Right atrium auricular region (tissue), 2 donors: ENCODE measurements at places on chromosomes 1 and 21.

GRCh38 chr1:11026052-11026451, 13.6 kb downstream of the TARDBP start:
- no peak overlapping the region for H3K4me3 ChIP-seq
- no peaks in the 10 kb centered on the region for H3K27me3 ChIP-seq
- peaks cover 68% of the 10 kb centered on the region for H3K36me3 ChIP-seq
- H3K27ac ChIP-seq = no peak overlapping the region

- H3K27me3 ChIP-seq = no peaks in the 10 kb centered on the region
- no peak overlapping the region for H3K4me3 ChIP-seq
- H3K36me3 ChIP-seq = no peaks in the 10 kb centered on the region
These were observed 40.3 kb downstream of the RGS5 start for GRCh38 chr1:163162381-163162914.

GRCh38 chr1:161391611-161392010, 23.9 kb upstream of the CFAP126 start:
- H3K27ac ChIP-seq = no peak overlapping the region
- H3K27me3 ChIP-seq = no peaks in the 10 kb centered on the region
- no peak for DNase-seq
- H3K4me3 ChIP-seq = no peak overlapping the region
- H3K4me1 ChIP-seq = no peaks in the 10 kb centered on the region

DNA sequence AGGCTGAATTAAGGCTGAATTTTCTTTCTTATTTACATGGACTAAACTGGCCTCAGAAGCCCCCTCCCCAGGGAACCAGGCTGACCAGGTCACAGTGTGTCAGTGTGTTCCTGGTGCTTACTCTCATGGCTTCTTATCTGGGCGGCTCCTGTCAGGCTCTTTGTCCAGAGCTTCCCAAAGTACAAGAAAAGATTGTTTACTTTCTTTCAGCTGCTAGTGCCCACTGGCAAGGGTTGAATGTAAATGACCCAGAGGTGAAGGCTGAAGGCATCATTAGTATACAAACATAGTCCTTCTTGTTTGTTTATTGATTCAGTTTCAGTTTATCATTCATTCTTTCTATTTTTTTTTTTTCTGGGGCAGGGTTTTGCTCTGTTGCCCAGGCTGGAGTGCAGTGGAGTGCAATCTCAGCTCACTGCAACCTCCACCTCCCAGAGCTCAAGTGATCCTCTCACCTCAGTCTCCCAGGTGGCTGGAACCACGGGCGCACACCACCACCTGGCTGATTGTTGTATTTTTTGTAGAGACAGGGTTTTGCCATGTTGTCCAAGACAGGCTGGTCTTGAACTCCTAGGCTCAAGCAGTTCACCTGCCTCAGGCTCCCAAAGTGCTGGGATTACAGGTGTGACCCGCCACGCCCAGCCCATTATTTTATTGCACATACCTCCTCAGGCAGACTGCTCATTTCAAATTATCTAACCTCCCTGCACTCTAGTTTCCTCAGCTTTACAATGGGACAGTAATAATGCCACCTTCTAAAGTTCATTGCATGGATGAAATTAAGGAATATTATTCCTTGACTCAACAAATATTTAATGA, 9.8 kb upstream of the KDM4A start:
- no peaks in the 10 kb centered on the region for H3K36me3 ChIP-seq
- DNase-seq = no peak
- no peaks in the 10 kb centered on the region for H3K27me3 ChIP-seq

DNA sequence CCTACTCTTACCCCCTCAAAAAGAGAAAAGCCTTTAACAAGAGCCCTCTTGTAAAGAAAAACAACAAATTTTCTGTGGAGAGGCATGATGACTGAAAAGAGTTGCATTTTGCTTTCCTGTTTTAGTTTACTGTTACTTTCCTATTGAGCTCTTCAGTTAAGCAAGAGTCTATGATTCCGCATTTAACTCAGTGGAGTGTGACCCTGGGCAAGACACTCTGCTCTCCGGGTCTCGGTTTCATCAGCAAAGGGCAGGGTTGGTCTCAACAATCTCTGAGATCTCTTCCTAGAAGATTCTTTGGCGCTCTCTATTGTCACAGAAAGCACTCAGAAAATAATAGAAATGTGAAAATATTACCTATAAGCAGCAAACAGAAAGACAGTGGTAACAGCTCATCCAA, 175.7 kb downstream of the TGFBR3 start:
- peaks cover 64% of the 10 kb centered on the region for H3K36me3 ChIP-seq
- DNase-seq = no peak
- H3K4me3 ChIP-seq = peak overlapping the region; percentile 32
- H3K4me1 ChIP-seq = peaks cover 3% of the 10 kb centered on the region
- H3K27me3 ChIP-seq = no peaks in the 10 kb centered on the region

- no peak overlapping the region for H3K27ac ChIP-seq
- no peak overlapping the region for H3K4me3 ChIP-seq
- H3K4me1 ChIP-seq = no peaks in the 10 kb centered on the region
These were observed 1.4 kb upstream of the OLFML3 start for GRCh38 chr1:113977906-113978305.

GRCh38 chr1:110214454-110215404, 4.6 kb downstream of the KCNC4 start:
- no peak overlapping the region for H3K27ac ChIP-seq
- no peak overlapping the region for H3K4me3 ChIP-seq

- peak overlapping the region; percentile 95 for H3K27ac ChIP-seq
- no peaks in the 10 kb centered on the region for H3K36me3 ChIP-seq
- H3K4me1 ChIP-seq = no peaks in the 10 kb centered on the region
- H3K27me3 ChIP-seq = no peaks in the 10 kb centered on the region
- no peak overlapping the region for H3K4me3 ChIP-seq
These were observed 16.2 kb upstream of the FAAP20 start for GRCh38 chr1:2210786-2211185.

DNA sequence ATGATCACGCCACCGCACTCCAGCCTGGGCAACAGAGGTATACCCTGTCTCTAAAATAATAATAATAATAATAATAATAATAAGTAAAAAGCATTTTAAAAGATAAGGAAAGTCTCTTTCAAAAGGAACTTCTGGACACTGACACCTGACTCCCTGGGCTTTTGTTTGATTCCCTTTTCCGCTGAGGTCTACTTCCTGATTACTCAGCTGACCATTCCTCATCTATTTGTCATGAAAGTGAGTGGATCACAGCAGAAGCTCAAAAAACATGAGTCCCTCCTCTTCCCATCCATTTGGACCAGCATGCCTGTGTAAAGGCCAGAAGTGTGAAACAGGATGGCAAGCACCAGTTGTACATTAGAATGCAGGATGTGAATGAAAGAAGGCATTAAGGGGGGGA, 61.1 kb upstream of the FBXO28 start:
- no peak overlapping the region for H3K4me3 ChIP-seq
- no peaks in the 10 kb centered on the region for H3K27me3 ChIP-seq
- H3K36me3 ChIP-seq = no peaks in the 10 kb centered on the region
- DNase-seq = no peak
- no peaks in the 10 kb centered on the region for H3K4me1 ChIP-seq
- H3K27ac ChIP-seq = no peak overlapping the region

DNA sequence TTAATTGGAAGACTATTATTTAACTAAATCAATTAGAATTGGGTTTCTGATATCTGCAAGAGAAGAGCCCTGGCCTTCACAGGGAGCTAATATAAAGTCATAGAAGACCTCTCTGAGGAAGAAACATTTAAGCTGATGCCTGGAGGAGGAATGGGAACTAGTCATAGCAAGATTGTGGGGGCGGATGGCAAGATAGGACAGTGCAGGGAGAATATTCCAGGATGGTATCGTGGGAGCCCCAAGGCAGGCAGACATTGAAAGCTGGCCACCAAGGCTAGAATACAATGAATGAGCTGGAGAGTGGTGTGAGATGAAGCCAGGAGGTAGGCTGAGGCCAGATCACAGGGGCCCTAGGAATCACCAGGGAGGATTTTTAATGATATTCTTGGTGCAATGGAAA, 20.8 kb upstream of the MYSM1 start:
- no peak overlapping the region for H3K4me3 ChIP-seq
- DNase-seq = no peak
- H3K27ac ChIP-seq = no peak overlapping the region
- no peaks in the 10 kb centered on the region for H3K36me3 ChIP-seq

DNA sequence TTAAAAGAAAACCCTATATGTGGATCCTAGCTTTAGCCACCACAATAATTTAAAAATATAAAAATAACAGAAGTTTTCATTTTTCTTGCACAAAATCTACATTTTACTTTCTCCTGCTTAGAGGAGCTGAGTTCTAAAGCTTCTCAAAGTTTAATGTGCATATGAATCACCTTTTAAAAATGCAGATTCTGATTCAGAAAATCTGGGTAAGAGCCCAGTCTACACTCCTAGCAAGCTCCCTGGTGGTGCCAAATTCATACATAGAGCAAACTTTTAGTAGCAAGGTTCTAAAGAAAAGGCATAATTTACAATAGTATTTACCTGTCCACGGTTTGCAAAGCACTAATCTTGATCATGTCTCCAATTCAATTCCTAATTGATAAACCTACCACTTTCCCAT, 19.3 kb downstream of the RSBN1 start:
- no peak overlapping the region for H3K4me3 ChIP-seq
- no peaks in the 10 kb centered on the region for H3K27me3 ChIP-seq
- H3K36me3 ChIP-seq = peaks cover 17% of the 10 kb centered on the region
- H3K27ac ChIP-seq = no peak overlapping the region

DNA sequence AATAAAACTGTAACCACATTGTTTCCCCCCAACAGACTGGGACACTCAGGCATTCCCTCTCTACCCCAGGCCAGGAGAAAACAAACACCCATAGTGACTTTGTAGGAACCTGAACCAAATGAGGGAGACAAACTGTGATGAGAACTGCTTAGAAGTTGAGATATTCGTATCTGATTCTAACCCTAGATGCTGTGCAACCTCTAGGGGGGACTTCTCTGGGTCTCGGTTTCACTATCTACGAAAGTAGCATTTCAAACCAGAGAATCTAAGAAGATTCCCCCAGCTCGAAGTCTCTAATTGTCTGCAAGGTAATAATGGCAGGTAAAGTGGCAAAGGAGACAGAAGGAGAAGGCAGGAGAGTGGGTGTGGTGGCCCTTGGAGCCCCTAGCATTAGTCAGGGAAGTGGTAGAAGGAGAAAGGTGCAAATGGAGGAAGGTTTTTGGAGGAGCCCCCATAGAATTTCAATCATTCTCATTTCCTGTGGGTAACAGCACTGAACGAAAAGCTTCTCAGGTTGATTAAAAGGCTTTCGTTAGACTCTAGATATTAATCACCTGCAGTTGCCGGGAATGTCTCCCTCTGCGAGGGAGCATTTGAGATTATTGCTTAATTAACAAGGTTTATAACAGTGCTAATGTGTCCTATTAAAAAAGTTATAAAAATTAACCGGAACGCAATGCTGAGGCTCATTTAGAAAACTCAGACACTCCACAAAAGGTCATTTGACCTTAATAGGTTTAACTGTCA, 46.4 kb downstream of the BEND5 start:
- no peak overlapping the region for H3K4me3 ChIP-seq
- DNase-seq = no peak
- no peaks in the 10 kb centered on the region for H3K4me1 ChIP-seq
- peaks cover 43% of the 10 kb centered on the region for H3K36me3 ChIP-seq

GRCh38 chr1:69455718-69456117, 112.0 kb upstream of the LRRC7 start:
- H3K27ac ChIP-seq = no peak overlapping the region
- H3K4me3 ChIP-seq = no peak overlapping the region
- no peaks in the 10 kb centered on the region for H3K36me3 ChIP-seq
- no peaks in the 10 kb centered on the region for H3K27me3 ChIP-seq
- DNase-seq = no peak

GRCh38 chr1:6870086-6870485, 84.8 kb downstream of the CAMTA1 start:
- H3K36me3 ChIP-seq = no peaks in the 10 kb centered on the region
- H3K4me1 ChIP-seq = peaks cover 21% of the 10 kb centered on the region
- H3K27ac ChIP-seq = no peak overlapping the region
- H3K27me3 ChIP-seq = no peaks in the 10 kb centered on the region

- no peaks in the 10 kb centered on the region for H3K36me3 ChIP-seq
- H3K27ac ChIP-seq = no peak overlapping the region
- H3K4me1 ChIP-seq = no peaks in the 10 kb centered on the region
- H3K27me3 ChIP-seq = no peaks in the 10 kb centered on the region
- DNase-seq = no peak
These were observed 27.2 kb upstream of the KLF18 start for GRCh38 chr1:44168520-44169098.

- H3K36me3 ChIP-seq = no peaks in the 10 kb centered on the region
- no peaks in the 10 kb centered on the region for H3K27me3 ChIP-seq
- peaks cover 34% of the 10 kb centered on the region for H3K4me1 ChIP-seq
- peak overlapping the region; percentile 28 for H3K27ac ChIP-seq
These were observed 82.7 kb downstream of the KCND3 start for GRCh38 chr1:111906816-111907215.
